ENCODE measurements at places on chromosomes 3 and 15. TPM values are rescaled to one million over a fixed set of nuclear protein-coding genes. Genes with fewer than 3 reads are reported as not detected.
A peak's percentile ranks its signal among the peaks of the same experiment; 100 is the strongest.

DNA sequence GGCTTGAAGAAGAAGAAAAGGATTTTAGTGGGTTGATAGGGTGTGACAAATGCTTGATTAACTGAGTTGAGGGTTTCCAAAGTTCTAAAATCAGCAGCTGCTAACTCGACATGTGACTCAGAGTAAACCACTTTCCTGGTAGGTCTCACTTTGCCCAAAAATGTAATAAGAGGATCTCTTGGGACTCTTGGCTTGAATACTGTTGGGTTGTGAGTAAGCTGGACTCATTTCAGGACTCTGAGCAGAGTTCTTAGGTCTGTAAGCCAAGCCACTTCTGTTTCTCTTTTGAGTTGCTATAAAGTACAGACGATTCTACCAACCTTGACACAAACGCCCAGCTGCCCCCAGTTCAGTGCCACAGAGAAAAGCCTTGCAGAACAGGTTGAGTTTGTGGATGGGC, 241.1 kb downstream of the ZNF621 start:
- DNase-seq: no peak

DNA sequence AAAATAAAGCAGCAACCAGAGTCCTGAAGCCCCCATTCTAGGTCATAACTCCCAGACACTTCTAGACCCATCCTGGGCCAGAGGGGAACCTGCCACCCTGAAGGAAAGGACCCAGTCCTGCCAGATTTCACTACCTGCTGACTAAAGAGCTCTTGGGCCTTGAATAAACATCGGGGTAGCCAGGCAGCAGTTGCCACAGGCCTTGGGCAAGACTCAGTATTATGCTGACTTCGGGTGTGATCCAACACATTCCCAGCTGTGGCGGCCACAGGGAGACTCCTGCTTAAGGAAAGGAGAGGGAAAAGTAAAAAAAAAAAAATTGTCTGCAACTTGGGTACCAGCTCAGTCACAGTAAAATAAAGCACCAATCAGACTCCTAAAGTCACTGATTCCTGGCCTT, 23.8 kb downstream of the NEDD4 start:
- peak; percentile 55 for DNase-seq

Gene NT5DC2
- 113 TPM for total RNA-seq

DNA sequence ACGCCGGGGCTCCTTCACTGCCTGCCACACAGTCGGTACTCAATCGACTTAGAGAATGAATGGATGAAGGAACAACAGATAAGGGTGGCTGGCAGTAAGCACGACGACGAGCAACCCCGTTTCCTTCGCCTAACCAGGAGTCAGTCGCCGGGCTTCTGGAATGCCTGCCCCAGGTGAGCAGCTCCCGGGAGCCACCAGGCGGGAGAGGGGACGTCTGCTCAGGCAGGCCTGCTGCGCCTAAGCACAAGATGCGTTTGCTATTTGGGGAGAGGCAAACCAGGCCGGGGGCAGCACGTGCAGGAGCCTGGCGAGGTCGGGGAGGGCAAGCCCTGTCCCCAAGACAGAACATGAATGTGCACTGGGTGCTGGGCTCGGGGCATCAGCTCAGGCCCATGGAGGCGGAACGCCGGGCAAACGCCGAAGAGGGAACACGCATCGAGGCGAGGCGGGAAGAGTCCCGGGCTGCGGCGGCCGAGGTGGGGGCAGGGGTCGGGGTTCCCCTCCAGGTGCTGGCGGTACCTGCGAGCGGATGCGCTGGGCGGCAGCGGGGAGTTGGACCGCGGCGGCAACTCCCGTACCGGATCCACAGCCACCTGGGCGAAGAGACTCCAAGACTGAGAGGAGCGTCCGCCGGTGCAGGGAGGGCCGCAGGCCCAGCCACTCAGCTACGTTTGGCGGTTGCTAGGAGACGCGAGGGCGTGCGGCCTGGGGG, at the start of gene CFAP92:
TSS of gene CFAP92 (minus strand) at position 616 of the 712 bp plus-strand sequence. CDS start 772 bp downstream, outside the sequence.
- DNase-seq: peak; percentile 94

Gene GOLGA6L7
- not detected for total RNA-seq

GRCh38 chr15:68411343-68411675, 20.7 kb downstream of the ITGA11 start:
- DNase-seq: no peak

DNA sequence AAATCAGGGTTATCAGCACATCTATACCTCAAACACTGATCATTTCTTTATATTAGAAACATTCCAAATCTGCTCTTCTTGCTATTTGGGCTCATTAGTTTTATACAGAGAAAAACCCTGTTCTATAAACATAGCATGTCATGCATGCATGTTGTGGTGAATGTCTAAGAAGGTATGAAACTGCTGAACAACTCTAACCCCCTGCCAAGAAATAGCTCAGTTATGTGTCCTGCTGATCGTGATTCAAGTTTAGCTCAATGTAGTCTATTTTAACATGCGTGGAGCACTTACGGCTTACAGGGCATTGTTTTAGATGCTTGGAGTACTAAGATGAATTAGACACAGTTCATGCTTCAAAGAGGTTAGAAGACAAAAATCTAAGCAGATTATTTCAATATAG, 35.8 kb downstream of the MYH15 start:
- no peak for DNase-seq

DNA sequence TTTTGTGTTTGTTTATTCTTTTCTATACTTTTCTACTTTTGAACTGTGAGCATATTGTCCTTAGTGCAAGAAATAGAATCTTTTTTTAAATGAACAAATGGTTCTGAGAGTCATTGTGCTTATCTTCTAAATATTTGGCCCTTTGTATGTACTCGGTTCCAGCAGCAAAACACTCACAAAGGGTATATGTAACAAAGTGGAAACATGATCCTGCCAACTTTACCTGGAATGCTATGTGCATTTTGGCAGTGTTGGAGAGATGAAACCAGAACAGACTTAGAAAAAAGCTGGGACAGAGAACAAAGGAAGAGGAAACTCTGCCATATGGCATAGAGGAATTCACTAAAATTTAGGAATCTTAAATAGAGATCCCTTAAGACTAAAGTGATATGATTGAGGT, 150.1 kb downstream of the FGF12 start:
- no peak for DNase-seq

Gene PARP6
- total RNA-seq: 57.9 TPM

- DNase-seq: peak; percentile 95
Observed at GRCh38 chr3:179322286-179323196, at the start of gene ZNF639. Gene ZNF639, plus strand, starts transcription at chr3:179323031. Its CDS starts 5,263 bp downstream, at chr3:179328294.

GRCh38 chr15:74375303-74375693, 7.9 kb upstream of the CYP11A1 start:
- no peak for DNase-seq

DNA sequence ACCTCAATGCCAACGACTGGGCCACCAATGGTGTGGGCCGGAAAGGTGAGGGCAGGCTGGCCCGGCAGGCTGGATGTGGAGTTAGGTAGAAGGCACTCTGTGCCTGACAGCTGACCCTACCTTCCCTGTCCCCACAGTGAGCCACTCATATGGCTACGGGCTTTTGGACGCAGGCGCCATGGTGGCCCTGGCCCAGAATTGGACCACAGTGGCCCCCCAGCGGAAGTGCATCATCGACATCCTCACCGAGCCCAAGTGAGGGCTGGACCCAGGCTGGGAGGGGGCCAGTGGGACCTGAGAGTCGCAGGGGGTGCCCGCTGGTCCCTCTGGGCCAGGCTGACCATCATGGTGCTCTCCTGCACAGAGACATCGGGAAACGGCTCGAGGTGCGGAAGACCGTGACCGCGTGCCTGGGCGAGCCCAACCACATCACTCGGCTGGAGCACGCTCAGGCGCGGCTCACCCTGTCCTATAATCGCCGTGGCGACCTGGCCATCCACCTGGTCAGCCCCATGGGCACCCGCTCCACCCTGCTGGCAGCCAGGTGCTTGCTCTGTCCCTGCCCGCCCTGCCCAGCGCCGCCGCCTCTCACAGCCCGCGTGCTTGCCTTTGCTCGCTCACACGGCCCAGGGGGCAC, 4.5 kb upstream of the FES start:
- DNase-seq: peak; percentile 84

Gene VWA5B2
- 1.0 TPM for total RNA-seq

- no peak for DNase-seq
Observed at GRCh38 chr3:10194328-10195071, 29.8 kb downstream of the IRAK2 start.

DNA sequence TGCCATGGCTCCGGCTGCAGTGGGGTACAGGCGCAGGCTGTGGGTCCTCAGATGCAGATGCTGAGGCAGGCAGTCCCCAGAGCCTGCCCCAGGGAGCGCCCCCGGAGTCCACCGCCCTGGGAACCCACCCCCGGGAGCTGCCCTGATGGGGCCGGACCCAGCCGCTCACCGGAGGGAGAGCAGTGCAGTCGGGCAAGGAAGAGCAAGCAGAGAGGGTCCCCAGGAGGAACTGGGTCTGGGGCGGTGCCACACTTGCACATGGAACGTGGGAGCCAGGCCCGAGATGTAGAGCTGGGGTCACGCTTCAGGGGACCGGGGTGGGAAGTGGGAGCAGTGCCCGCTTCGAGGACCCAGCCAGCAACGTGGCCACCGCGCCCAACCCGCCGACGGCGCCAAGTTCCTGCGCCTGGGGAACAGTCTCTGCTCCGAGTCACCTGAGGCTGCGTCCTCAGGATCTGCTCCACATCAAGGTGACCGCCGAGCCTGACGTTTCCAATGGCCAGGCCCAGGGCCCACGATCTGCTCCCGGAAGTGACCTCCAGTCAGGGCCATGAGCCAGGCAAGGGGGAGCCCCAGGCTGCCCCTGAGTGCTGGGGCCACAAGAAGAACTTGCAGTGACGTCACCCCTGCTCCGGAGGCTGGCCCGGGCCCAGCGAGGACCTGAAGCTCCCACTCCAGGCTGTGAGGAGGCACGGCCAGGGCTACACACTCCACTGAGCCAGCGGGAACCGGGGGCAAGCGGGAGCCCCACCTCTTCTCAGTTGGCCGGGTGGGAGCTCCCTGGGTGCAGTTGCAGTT, 27.0 kb upstream of the TFG start:
- DNase-seq: peak; percentile 84

Gene SYNPR
- total RNA-seq: not detected

DNA sequence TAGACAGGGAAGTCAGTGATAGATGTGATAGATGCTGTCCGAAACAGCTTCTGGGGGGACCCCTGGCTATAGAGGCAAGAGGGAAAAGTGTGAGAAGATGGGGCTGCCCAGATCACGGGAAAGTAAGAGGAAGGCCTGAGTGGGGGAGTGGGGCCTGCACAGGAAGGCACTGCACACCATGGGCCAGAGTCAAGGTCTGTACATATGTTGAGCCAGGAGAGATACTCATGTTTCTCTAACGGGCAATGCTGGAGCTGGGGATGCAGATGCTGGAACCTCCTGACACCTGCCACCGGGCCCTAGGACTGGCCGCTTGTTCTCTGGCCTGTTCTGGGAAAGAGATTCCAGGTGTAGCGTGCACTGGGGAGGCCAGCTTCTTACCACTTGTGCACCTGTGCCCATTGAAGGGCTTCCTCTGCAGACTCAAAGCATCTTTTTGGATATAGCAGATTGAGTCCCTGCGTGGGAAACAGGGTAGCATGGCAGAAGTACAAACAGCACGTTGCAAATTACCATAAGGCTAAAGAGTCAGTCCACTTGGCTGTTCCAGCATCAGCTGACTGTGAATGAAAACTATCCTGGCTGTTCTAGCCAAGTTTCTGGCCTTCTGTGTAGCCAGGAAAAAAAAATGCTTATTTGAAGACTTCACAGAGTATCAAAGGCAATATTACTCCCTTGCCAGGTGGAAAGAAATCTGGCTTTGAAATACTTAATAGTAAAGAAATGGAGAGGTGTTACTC, 77.1 kb upstream of the GSK3B start:
- DNase-seq: no peak

All from upper lobe of left lung (tissue), 6 donors.